NCI-H1092 (cell line): ENCODE measurements at places on chromosomes 7 and 10.

- no peak for DNase-seq
Measured at GRCh38 chr7:136728945-136729344, 139.5 kb upstream of the CHRM2 start.

DNA sequence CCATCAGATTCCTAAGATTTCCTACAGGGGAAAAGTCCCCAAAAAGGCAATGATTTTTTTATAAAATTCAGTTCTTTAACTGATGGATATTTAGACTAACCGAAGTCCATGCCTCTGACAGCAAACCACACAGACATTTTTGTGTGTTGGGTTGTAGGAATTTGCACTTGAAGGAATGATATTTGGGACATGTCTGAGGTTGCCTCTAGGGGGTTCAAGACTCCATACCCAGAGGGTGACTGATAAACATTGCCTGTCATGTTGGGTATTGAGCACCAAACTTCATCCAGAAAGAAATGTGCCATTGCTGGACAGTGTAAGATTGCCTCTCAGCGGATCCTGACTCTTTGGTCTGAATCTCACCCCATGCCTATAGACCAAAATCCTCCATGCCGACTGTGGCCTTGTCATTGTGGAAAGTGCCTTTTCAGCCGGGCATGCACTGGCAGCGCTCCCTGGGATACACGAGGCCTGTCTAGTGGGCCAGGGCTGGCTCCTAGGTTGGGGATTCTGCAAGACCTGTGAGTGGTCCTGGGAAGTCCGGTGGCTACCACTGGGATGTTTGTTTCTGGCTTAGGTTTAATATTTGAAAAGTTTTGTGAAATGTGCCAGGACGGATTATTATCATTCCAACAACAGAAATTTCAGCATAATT lies 252.9 kb downstream of the WDR37 start:
- DNase-seq: no peak

GRCh38 chr7:92667816-92668535 lies 77.8 kb upstream of the FAM133B start:
- no peak for DNase-seq

- DNase-seq: no peak
Measured at GRCh38 chr10:100715445-100716385, 29.7 kb upstream of the PAX2 start.
